Testis (tissue), 5 donors: ENCODE measurements at places on chromosomes 5 and 9. TPM values are rescaled to one million over a fixed set of nuclear protein-coding genes. Genes with fewer than 3 reads are reported as not detected.

The SUSD3 gene
- total RNA-seq: 537 TPM

The GFI1B gene
- total RNA-seq: 4.3 TPM

- DNase-seq: no peak
These were observed 43.4 kb downstream of the IPPK start for GRCh38 chr9:92626484-92626883.

- DNase-seq: no peak
These were observed 208.7 kb downstream of the ARRDC3 start for GRCh38 chr5:91174396-91174795.

GRCh38 chr9:124869986-124870560, 8.1 kb downstream of the ARPC5L start:
- peak; percentile 62 for DNase-seq

DNA sequence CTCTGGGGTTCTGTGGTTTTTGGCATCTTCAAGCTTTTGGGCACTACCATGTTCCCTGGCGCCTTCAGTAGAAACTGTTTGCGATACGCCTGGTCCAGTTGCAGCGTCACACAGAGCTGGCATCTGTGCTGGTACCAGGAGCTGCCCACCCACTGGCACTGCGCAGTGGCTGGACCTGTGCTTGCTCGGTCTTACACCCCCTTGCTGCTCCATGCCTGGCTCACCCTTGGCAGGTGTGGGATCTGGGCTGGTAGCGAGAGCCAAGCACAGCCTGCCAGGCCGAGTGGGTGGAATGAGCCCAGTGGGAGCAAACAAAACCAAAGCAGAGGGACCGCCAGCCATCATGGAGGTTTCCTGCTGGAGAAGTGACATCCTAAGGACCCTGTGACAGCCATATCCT, 170.2 kb upstream of the IRX2 start:
- no peak for DNase-seq

DNA sequence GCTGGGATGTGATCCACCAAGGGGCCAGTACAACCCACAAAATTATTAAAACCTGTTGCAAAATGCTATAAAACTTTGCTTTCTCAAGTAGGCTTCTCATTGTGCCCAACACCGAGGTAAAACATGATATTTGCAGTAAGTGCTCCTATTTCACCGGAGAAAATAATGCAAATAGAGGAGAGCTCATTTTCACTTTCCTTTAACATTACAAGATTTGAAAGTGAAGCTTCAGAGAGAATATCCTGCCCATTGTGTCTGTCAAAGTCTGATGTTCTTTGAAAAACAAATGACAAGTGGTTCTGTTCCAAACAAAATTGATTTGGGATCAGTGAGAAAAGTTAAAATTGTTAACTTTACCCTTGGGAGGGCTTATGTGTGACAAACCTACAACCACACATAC, 287.1 kb downstream of the KCNN2 start:
- DNase-seq: no peak

DNA sequence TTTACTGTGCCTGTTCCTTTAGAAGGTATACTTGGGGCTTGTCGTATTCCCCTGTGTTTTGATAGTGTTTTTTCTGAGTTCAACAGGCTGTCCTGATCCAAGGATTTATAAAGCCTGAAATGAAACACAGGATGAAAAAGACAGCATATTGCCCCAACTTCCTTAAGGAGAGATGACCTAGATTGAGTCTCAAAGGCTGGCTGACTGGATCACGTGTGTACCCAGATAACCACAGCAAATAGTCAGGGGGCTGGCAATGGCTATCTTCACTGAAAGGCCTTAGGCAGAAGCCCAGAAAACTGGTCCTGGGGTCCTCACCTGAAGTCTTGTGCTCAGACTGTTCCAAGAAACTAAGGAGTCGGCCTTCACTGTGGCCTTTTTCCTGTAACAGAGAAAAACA, 7.7 kb upstream of the HK3 start:
- DNase-seq: no peak

DNA sequence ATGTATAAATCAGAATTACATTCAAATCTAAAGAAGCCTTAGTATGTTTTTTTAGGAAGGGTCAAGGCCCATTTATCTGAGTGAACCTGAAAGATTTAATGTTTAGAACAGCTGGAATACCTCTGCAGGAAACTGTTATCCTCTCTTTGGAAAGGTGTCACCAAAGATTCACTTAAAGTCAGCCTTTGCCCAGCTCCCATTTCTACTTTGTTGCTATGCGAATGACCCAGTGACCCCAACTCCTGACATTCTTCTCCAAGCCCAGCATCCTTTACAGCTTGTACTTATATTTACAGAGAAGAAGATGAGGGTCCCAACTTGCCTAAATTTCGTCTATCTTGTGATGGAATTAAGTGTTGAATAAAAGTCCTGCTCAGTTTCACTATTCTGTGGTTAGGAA, 1198.6 kb downstream of the CDH12 start:
- no peak for DNase-seq

- no peak for DNase-seq
These were observed 22.6 kb downstream of the SLC36A1 start for GRCh38 chr5:151469992-151470391.

GRCh38 chr5:89452081-89452480, 569.1 kb upstream of the MEF2C start:
- no peak for DNase-seq
